Glomerular endothelial cell (primary cell): ENCODE measurements at places on chromosomes 7 and 10. TPM values are rescaled to one million over a fixed set of nuclear protein-coding genes. Genes with fewer than 3 reads are reported as not detected.

- no peak for DNase-seq
Observed at GRCh38 chr10:482848-483247, 206.6 kb downstream of the DIP2C start.

GRCh38 chr7:68680235-68680872 lies 917.9 kb upstream of the AUTS2 start:
- no peak for DNase-seq

- DNase-seq: no peak
Observed at GRCh38 chr10:124737708-124738107, 6.5 kb downstream of the FAM53B start.

DNA sequence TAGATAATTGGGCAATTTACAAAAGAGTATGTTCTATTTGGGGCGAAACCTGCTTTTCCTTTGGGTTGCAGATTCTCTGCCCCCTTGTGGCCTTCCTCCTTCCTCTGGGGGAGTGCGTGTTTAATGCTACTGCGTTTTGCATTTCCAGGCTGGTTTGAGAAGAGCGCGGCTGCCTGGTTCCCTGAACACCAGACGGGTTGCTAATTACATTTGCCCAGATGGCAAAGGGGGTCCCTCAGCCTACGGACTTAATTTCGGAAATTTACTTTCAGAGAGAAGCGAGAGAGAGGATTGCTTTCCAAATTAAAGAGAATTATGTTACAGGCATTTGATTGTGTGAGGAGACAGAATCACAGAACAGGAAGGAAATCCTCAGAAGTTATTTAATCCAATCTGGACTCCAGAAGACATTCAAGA lies 91.9 kb upstream of the JAZF1 start:
- DNase-seq: no peak

GRCh38 chr7:15086131-15086611 lies 183.6 kb upstream of the DGKB start:
- DNase-seq: no peak

DNA sequence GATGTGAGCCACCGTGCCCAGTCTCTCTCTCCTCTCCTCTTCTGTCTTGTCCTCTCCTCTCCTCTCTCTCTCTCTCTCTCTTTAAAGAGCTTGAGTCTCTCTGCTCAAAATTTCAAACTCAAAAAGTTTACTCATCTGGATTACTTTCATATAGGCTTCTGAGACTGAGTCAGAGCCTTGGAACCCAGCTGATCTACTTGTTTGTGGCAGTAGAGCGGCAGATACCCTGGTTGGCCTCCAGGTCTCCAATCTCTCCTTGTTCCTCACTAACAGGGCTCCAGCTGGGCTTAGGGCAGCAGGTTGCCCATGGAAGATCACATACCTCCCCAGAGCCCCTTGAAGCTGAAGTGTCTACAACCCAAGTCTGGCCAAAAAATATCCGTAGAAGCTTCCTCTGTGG lies 51.0 kb downstream of the HHEX start:
- DNase-seq: no peak

DNA sequence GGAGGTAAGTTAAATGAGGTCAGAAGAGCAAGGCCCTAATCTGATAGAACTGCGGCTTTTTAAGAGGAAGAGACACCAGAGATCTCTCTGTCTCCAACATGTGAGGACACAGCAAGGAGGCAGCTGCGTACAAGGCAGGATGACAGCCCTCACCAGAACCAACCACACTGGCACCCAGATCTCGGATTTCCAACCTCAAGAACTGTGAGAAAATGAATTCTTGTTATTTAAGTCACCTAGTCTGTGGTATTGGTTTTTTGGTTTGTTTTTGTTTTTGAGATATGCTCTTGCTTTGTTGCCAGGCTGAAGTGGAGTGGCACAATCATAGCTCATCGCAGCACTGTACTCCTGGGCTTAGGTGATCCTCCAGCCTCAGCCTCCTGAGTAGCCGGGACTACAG lies 127.2 kb downstream of the DLG5 start:
- DNase-seq: no peak

Gene FAM241B
- 1.6 and 1.8 TPM in 2 replicates for total RNA-seq

Gene INHBA
- total RNA-seq: 20.2 and 53.6 TPM in 2 replicates

Gene CROT
- total RNA-seq: 8.9 and 33.3 TPM in 2 replicates
